ENCODE measurements at places on chromosomes 11 and 22. TPM values are rescaled to one million over a fixed set of nuclear protein-coding genes. Genes with fewer than 3 reads are reported as not detected.

GRCh38 chr11:3616721-3617460 lies 24.9 kb downstream of the ART5 start:
- H3K27ac ChIP-seq, result no peak overlapping the region
- peak; percentile 69 for DNase-seq
- H3K4me3 ChIP-seq, result no peak overlapping the region
- no peaks in the 10 kb centered on the region for H3K27me3 ChIP-seq
- peaks cover 19% of the 10 kb centered on the region for H3K4me1 ChIP-seq

GRCh38 chr22:45740236-45740635 lies 68.6 kb downstream of the ATXN10 start:
- no peaks in the 10 kb centered on the region for H3K27me3 ChIP-seq
- peaks cover 69% of the 10 kb centered on the region for H3K36me3 ChIP-seq
- H3K27ac ChIP-seq, result no peak overlapping the region
- peaks cover 13% of the 10 kb centered on the region for H3K4me1 ChIP-seq

DNA sequence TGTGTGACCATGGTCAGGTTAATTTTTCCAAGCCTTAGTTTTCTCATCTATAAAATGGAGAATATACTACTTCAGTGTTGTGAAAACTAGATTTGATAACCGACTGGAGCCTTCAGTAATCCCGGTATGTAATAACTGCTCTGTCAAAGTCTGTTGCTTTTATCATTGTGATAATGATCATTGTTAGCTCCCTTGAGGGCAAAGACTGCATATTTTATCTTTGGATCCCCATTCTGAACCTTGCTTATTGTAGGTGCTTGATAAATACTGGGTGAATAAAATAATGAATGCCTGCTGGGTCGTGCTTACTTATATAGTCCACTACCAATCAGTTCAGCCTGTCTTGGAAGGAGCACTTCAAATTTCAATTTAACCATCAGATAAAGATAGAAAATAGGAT lies 105.3 kb downstream of the ARFGAP2 start:
- no peak overlapping the region for H3K4me3 ChIP-seq
- no peaks in the 10 kb centered on the region for H3K27me3 ChIP-seq
- peak overlapping the region; percentile 37 for H3K27ac ChIP-seq
- peaks cover 25% of the 10 kb centered on the region for H3K4me1 ChIP-seq

DNA sequence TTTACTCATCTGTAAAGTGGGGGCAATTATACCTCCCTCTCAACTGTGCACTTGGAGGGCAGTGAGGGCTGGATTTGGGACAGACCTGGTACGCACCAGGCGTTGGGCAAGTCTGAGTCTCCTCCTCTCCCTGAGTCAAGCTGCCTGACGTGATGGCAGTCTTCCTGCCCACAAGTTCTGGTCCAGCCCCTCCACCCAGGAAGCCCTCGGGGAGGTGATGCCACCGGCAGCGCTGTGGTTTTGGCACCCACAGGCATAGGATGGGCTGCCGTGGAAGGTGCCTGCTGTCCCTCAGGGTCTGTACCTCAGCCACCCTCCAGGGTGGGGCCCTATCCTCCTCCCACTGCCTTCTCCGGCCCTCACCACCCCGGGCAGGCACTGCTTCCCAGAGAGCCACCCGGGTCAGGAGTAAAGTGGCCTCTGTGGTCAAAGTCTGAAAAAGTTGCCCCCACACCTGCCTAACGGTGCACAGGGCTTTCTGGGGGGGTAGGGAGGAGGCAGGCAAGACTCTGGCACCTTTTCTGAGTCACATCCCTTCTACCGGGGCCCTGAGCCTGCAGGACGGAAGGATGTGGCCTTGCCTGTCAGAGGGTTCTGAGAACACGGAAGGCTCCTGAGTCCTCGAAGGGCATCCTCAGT lies 6.5 kb upstream of the APOBEC3H start:
- no peak overlapping the region for H3K27ac ChIP-seq
- H3K36me3 ChIP-seq, result no peaks in the 10 kb centered on the region
- DNase-seq, result no peak
- no peaks in the 10 kb centered on the region for H3K4me1 ChIP-seq
- peaks cover 3% of the 10 kb centered on the region for H3K27me3 ChIP-seq

- H3K27ac ChIP-seq, result no peak overlapping the region
- H3K4me1 ChIP-seq, result peaks cover 10% of the 10 kb centered on the region
Measured at GRCh38 chr11:115984228-115984627, 480.0 kb upstream of the CADM1 start.

GRCh38 chr11:12547953-12548650 lies 126.1 kb upstream of the TEAD1 start:
- no peak overlapping the region for H3K27ac ChIP-seq
- no peaks in the 10 kb centered on the region for H3K36me3 ChIP-seq
- no peaks in the 10 kb centered on the region for H3K27me3 ChIP-seq
- peaks cover 3% of the 10 kb centered on the region for H3K4me1 ChIP-seq
- H3K4me3 ChIP-seq, result no peak overlapping the region

- no peaks in the 10 kb centered on the region for H3K36me3 ChIP-seq
- no peak overlapping the region for H3K27ac ChIP-seq
- DNase-seq, result no peak
- no peaks in the 10 kb centered on the region for H3K4me1 ChIP-seq
- H3K4me3 ChIP-seq, result no peak overlapping the region
- no peaks in the 10 kb centered on the region for H3K27me3 ChIP-seq
Measured at GRCh38 chr22:34038801-34039555, 118.7 kb upstream of the LARGE1 start.

Gene LDHAL6A
- total RNA-seq, result not detected

Gene TRIM34
- 6.2 TPM for total RNA-seq

- H3K4me1 ChIP-seq, result peaks cover 13% of the 10 kb centered on the region
- H3K27ac ChIP-seq, result peak overlapping the region; percentile 66
- DNase-seq, result no peak
- H3K27me3 ChIP-seq, result no peaks in the 10 kb centered on the region
- no peaks in the 10 kb centered on the region for H3K36me3 ChIP-seq
Measured at GRCh38 chr11:121337740-121338272, 45.2 kb downstream of the SC5D start.

DNA sequence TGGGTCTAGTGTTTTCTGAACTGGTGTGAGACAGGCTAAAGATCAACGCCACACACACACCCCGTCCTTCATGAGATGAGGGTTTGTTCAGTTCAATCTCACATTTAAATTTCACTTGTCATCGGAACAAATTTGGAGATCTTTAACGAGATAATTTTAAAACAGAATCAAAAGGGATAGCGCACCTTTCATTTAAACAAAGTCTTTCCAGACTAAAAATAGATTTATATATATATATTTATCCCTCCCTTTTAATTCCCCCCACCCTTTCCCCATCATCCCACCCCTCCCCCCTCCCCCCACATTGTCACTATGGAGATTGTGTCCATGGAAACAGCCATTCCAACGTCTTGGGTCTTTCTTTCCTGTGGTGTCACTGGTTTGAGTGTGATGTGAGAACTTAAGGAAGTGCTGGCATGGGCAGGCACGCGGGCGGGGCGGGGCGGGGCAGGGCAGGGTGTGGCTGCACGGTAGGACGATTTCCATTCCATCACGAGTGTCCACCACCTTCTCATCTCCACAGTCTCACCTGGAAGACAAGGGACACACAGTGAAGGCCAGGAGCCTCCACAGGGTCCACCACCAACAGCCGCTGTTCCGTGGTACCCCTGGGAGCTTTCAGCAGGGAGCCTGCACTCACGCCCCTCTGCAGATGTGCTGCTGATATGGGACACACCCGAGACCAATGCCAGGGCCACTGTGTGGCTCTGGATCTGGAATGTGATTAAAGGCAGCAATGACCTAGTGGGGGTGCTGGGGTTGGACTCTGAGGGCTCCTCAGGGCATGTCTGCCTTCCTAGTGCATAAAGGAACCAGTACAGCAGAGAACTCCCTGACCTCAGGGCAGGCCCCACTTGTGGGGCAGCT lies 30.5 kb upstream of the CYP2D6 start:
- no peak overlapping the region for H3K4me3 ChIP-seq
- peaks cover 11% of the 10 kb centered on the region for H3K36me3 ChIP-seq
- DNase-seq, result no peak
- H3K27me3 ChIP-seq, result no peaks in the 10 kb centered on the region

DNA sequence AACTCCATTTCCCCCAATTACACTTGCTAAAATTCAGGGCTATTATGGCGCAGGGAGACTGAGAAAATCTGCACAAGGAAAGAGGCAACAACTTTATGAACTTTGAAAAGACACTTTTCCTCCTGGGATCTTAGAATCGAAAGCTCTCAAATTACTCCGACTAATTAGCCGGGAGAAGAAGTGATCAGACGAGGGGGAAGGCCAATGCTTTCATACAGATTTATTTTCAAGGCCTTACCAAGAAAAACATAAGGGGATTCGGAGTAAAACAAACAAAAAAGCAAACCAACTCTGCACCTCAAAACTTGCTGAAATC lies 1.6 kb downstream of the PAX6 start:
- no peak overlapping the region for H3K27ac ChIP-seq
- H3K4me3 ChIP-seq, result peak overlapping the region; percentile 52
- DNase-seq, result no peak

Gene GP1BB
- 14.7 TPM for total RNA-seq

Gene OR8D4
- not detected for total RNA-seq

- H3K4me3 ChIP-seq, result no peak overlapping the region
- H3K36me3 ChIP-seq, result no peaks in the 10 kb centered on the region
- H3K27ac ChIP-seq, result no peak overlapping the region
- DNase-seq, result no peak
- H3K4me1 ChIP-seq, result no peaks in the 10 kb centered on the region
Measured at GRCh38 chr11:126821827-126822226, 178.7 kb downstream of the KIRREL3 start.

Gene TSSK2
- total RNA-seq, result not detected

GRCh38 chr11:31808721-31809540 lies 2.2 kb downstream of the PAX6 start:
- no peak for DNase-seq
- H3K27ac ChIP-seq, result no peak overlapping the region
- H3K4me3 ChIP-seq, result no peak overlapping the region
- H3K4me1 ChIP-seq, result peaks cover 76% of the 10 kb centered on the region
- no peaks in the 10 kb centered on the region for H3K36me3 ChIP-seq

DNA sequence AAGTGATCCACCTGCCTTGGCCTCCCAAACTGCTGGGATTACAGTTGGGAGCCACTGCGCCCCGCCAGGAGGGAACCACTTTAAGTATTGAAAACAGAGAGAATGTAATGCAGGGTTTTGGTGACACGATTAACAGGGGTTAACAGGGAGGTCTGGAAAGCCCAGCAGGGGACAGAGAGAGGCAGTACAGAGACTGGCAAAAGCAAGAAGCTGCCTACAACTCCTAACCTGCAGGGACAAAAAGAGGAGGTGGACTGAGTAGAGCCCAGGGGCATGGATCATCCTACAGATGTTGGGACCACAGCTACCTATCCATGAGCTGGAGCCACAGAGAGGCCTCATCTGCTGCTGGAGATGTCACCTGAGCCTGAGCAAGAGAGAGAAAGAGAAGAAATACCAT lies 1.7 kb upstream of the SPINDOC start:
- H3K36me3 ChIP-seq, result no peaks in the 10 kb centered on the region
- peaks cover 24% of the 10 kb centered on the region for H3K4me1 ChIP-seq
- H3K27me3 ChIP-seq, result no peaks in the 10 kb centered on the region
- no peak overlapping the region for H3K27ac ChIP-seq
- H3K4me3 ChIP-seq, result no peak overlapping the region
- DNase-seq, result no peak

Gene SLC6A5
- not detected for total RNA-seq

- H3K27ac ChIP-seq, result no peak overlapping the region
- H3K27me3 ChIP-seq, result no peaks in the 10 kb centered on the region
- H3K36me3 ChIP-seq, result no peaks in the 10 kb centered on the region
- DNase-seq, result no peak
- H3K4me3 ChIP-seq, result no peak overlapping the region
Measured at GRCh38 chr11:84164728-84165127, 878.6 kb upstream of the CCDC90B start.

- H3K36me3 ChIP-seq, result peaks cover 25% of the 10 kb centered on the region
- H3K27me3 ChIP-seq, result no peaks in the 10 kb centered on the region
- no peak for DNase-seq
Measured at GRCh38 chr11:125982348-125982730, 36.5 kb downstream of the VSIG10L2 start.

DNA sequence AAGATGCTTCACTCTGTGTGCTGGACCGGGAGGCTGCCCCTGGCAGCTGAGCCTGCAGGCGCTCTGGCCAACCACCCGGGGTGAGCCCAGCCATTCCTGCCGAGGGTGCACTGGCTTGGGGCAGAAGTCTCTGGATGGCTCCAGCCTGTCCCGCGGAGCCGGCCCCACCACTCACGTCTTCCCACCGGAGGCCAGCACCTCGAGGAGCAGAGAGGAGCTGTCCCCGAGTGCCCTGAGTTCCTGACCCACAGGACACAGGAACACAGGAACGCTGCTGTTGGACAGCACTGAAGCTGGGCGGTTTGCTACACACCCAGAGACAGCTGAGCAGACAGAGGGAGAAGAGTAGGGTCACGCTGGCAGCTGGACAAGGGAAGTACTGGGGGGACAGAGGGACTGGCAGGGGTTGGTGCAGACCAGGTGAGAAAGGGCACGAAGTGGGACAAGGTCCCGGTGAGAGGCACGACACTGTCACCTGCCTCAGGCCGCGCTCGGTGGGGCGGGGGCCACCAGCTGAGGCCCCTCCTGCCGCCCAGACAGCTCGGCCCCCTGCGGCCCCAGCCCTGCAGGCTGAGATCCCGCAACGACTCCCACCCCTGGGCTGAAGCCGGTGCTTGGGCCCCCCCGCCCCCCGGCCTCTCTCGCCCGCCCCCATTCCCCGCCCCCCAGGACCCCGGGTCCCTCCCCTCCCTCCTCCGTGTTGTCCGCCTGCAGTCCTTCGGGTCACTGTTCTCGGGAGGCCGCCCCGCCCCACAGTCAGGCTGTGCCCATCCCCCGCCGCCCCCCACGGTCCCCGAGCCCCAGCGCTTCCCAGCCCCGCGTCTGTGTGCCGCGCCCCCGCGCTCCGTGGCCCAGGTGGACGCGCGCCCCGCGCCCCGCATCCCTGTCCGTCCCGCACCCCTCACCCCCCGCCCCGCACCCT lies 624 bp upstream of the B4GALNT4 start:
- no peak overlapping the region for H3K27ac ChIP-seq
- no peak for DNase-seq
- H3K27me3 ChIP-seq, result peaks cover 56% of the 10 kb centered on the region
- peaks cover 29% of the 10 kb centered on the region for H3K4me1 ChIP-seq

All from suprapubic skin (tissue), 4 donors.